H7 (cell line): ENCODE measurements at places on chromosomes 7 and 10. TPM values are rescaled to one million over a fixed set of nuclear protein-coding genes. Genes with fewer than 3 reads are reported as not detected.

LRMDA gene
- not detected in 2 replicates for total RNA-seq

KLLN gene
- 0.10 and 0.15 TPM in 2 replicates for total RNA-seq

DNA sequence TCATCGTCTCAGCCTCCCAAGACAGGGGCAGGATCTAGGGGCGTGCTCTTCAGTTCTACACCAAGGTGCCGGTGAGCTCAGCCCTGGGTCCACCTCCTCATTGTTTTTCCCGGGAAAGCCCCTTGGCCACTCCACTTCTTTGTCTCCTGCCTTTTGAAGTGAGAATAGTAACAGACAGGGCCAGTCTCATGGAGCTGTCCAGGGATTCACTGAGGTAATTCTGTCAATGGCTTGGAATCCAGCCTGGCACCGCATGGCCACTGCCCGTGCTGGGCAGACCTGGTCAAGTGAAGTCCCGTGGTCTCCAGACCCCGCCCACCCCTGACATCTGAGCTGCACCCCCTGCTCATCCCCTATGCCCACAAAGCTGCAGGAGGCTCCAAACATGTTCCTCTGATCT is 138.9 kb downstream of the TNS3 start:
- no peak for DNase-seq

GRCh38 chr10:15168291-15168785 is at the start of gene NMT2:
TSS of gene NMT2 (minus strand) at chr10:15168693. CDS start at chr10:15168612, 81 bp downstream.
- no peak for DNase-seq

DNA sequence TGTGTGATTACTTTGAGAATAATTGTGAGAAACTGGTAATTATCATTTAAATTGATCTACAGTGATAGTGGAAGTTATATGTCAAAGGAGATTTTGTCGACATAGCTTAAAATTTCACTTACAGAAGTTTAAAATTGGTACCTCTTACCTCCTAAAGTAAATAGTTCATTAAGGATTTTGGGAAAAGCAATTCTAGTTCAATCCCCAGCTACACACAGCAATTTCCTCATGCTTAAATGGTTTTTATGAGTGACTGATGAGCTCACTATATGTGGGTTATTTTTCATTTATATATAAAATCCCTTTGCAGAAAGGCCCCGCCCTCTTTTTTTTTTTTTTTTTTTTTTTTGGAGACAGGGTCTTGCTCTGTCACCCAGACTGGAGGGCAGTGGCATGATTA is 12.7 kb downstream of the KMT2E start:
- DNase-seq: no peak

DNA sequence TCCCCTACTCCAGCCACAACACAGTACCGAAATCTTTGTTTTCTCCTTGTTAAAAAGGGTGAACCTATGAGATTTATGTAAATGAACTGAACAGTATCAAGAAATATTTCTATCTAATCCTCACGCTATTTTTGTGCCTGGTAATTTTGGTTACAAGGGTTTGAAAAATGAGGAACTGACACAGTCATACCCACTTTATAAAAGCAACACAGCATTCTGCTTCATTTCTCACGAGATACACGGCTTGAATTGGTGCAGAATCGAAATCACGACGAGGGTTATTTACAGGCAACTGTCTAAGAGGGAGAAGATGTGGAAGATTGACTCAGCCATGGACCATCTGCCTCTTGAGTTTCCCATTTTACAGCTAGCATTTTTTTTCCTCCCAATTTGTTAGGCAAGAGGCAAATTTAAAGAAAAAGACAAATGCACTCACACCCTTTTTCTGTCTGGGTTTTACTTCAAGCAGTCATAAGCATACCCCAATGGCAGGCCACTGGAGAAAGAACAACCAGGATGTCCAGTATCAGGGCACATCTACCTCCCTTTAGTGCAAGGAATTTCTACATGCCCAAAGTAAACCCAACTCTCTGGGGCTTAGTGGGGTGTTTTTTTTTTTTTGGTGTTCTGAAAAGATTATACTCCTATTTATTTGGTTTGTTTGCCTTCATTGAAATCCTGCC is 108.1 kb downstream of the ITGB8 start:
- no peak for DNase-seq
